ENCODE measurements at places on chromosomes 1 and 21.

GRCh38 chr1:1599030-1599934, 653 bp downstream of the FNDC10 start:
- no peak for DNase-seq

GRCh38 chr1:154595621-154596020, 12.4 kb downstream of the ADAR start:
- no peak for DNase-seq

- no peak for DNase-seq
These were observed 9.6 kb downstream of the FNDC7 start for GRCh38 chr1:108722292-108722691.

DNA sequence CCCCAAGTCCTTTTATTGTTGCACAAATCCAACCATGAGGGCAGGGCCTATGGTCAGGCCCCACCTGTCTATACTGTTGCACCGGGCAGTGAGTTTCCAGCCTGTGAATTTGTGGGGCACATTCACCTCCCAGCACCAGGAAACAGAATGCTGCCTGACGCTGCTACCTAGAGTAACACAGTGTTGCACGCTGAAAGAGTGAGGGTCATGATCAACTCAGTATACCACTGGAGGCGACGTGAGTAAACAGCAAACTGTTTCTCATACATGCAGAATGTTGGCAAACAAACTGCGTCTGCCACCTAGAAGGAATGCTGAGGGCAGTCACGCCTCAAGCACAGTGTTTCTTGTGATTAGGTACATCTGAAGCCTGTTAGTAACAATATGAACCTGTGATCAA, 13.4 kb upstream of the LRRC47 start:
- DNase-seq, result no peak
